ENCODE measurements at places on chromosomes 11 and 22.

DNA sequence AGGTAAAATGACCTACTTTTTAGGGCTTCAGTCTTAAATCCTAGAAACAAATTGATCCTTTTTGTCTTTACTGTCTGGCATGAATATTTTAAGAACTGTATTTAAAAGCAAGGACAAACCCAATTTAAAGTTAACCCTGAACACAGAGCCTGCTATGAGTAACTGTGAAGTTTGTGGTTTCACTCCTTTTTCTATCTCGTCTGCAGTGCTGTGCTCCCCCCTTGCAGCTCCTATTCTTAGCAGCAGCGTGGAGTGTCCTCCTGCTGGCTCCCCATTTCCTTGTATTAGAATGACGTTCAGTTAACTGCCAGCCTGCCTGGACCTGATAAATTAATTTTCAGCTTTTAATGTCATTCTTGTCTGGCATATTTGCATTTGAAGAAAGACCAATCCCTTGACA lies 40.0 kb upstream of the LRRC4C start:
- DNase-seq, result no peak

DNA sequence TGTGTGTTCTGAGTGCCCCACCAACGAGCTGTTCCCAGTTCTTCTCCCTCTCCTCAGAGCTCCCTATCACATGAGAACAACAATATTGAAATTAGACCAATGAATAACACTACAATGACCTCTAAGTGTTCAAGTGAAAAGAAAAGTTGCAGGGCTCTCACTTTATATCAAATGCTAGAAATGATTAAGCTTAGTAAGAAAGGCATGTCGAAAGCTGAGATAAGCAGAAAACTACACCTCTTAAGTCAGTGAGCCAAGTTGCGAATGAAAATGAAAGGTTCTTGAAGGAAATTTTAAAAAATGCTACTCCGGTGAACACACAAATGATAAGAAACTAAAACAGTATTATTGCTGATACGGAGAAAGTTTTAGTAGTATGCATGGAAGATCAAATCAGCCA lies 199.8 kb downstream of the GUCY1A2 start:
- DNase-seq, result no peak

DNA sequence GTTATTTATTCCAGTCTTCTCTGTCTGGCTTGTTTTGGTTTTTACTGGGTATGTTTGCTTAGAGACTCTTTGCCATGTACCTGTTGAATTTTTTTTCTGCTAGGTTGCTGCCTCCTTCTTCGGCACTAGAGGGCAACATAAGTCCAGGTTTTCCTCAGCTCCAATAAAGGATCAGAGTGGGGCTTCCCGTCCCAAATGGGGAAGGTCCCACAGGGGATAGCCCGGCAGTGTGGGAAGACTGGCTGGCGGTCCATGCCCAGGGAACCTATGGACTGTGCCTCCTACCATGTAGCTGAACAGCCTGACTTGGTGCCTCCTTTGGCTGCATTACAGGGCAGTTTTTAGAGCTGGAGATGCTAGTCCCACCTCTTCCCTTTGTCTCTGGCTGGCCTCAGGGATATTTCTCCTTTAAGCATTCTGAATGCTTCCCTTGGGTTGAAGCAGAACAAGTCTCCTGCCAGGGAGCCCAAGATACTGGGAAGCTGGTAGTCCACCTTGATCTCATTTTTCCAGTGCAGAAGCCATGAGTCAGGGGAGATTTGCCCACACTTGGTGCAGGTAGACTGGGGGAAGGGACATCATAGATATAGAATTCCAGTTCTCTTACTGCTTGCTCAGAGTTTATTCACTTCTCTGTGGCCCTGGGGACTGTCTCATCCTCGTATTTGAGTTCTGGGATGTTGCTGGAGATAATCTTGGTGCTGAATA lies 60.2 kb downstream of the BRD1 start:
- peak; percentile 62 for DNase-seq

DNA sequence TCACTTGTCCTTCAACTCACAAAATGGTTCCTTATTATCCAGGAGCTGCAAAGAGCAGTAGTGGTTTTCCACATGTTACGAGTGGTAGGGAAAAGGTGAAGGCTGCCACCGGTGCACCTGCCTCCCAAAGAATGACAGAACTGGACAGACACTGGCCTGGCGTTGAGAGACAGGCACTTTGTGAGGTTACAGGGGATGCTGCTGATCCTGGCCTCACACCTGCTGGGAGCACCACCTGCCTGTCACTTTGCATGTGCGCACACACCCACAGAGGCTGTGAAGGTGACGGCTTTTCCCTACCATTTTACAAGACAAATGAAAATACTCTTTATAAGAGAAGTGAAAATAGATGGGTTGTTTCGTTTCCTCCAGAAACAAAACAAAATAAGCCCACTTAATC lies 175.3 kb upstream of the B3GAT1 start:
- no peak for DNase-seq

DNA sequence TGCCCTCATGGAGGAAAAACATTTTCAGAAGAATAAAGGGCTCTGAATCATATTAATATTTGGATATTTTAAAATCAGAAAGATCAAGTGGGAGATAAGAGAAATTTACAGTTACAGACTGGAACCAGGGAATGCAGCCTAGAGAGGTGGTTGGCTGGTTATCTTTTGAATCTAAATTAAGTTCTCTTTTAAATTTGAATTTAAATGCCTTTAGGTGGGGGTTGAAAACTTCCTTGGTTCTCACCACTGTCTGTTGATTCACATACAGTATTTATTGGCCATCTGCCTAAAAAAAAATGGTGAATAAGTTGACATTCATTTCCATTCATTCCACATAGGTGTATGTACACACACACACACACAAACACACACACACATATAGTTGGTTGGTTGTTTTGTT lies 35.7 kb upstream of the PTPRJ start:
- no peak for DNase-seq

DNA sequence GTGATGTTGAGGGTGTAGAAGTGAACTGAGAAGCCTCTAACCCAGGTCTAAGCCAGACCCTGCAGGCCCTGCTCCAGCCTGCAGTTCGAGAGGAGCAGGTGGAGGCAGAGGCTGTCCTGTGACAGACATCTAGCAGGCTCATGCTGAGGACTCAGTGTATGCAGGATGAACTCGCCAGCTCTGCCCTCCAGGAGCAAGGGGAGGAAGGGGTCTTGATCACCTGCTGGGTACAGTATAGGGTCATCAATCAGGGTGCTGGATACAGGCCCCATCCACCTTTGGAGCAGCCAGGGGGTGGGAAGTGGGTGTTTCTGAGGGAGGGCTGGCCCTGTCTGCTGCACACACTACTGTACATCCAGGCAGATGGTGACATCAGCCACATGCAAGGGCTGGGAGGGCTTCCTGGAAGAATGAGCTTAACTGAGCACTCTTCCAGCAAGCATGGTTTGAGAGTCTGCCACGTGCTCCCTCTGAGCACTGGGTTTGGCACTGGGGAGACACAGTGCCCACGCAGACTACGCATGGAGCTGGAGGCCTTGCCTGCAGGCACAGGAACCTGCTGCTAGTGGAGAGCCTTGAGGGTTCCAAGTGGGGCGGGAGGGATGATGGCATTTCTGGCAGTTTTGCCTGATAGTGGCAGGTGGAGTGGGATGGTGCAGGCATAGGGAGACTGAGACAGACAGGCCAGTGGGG lies 9.2 kb downstream of the MAPK8IP1 start:
- DNase-seq, result no peak

DNA sequence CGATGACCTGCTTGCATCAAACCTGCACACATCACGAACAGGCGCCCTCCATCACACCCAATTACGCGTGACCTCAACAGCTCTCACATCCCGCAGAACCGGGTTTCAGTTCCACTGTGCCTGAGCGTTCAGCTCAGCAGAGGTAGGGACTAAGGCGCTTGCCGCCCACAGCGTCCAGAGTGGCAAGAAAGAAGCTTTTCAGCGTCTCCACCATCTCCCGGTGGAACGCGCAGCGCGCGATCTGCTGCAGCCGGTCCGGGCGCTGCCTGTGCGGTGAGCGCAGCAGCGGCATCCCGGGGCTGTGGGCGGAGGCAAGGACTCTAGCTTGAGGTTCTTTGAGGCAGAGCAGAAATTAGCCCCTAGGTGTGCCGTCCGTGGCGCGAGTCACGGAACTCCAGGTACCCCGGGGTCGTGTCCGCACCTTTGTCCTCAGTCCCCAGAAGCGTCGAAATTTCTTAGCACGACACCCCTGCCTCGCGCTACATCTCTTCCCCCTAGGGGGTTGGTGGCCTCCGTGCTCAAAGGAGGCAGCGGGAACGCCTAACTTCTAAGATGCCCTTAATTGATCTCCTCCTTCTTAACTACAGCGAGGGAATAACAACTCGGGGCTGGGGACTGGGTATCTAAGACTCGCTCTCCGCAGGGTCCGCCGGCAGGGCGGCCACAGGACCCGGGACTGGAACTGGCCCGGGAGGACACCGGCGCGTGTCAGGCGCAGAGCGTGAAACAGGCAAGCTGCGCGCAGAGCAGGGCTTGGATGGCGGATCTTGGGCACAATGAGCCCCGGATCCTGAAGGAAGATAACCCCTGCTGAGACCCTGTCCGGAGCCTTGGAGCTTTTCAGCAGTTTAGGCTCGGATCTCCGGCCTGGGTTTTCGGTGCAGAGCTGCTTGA lies 1.7 kb upstream of the CALCA start:
- DNase-seq, result no peak

DNA sequence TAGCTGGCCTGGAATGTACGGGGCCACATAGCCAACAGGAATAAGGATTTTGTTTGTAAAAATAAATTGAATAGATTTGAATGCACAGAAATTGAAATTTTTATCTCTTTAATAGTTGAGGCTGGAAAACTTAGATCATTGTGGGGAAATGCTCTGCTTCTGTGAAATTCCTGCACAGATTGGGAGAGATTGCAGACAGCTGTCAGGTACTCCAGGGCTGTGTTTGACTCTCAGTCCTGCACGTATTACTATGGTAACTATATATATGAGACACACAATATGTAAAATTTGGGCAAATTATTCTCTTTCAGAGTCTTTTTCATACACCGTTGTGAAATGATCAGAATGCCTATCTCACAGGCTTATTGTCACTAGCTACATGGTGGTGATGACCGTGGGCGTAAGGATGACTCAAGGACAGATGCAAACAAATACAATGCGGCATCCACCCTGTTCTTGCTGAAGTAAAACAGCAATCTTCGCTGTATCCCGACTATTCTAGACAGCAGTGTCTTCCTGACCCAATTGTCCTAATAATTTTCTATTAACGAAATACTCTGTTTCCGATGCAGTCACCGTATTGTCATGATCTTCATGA lies 79.4 kb downstream of the ZC3H12C start:
- DNase-seq, result no peak

DNA sequence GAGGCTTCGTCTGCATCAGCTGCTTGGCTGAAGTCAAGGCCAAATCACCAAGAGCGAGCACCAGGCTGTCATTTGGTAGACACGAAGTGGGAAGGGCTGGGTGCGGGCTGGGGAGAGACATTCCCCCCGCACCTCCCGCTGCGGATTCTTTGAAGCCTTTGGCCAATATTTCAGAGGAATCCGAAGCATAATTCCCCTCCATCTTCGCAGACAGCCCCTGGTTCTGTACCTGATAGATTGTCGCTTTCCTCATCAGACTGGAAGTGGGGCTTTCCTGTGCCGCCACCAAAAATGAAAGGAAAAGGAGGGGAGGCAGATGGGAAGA lies 15.3 kb downstream of the BLID start:
- no peak for DNase-seq

DNA sequence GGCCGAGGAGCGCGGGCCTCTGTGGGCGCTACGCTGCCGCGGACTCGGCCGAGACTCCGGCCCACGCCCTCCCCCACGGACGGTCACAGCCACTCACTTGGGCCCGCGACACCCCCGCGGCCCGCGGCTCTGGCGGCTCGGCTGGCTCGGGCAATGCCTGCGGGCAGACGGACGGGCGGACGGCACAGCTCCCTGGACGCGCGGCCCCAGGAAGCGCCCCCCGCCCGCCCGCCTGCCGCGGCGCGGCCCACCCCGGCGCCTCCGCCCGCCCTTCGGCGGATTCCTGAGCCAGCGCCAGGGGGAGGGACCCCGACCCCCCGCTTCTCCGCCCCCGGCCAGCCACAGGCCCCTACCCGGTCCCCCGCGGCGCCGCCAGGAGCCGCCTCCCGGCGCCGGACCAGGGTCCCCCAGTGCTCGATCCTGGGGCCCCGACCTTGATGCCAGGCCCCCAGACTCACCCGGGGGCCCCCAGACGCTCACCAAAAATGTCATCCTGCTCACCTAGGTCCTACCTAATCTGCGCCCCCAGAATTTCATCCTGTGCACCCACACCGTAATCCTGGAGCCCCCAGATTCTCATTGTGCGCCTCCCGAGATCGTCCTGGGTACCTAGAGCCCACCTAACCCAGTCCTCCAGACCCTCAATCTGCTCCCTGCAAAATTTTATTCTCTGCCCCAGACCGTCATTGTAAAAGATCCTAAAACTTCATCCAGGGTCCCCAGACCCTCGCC lies at the start of gene EFEMP2:
Gene EFEMP2 (minus strand): TSS at position 215 of the 732 bp plus-strand sequence. CDS start 446 bp downstream, outside the sequence.
- DNase-seq, result no peak

GRCh38 chr11:108069947-108070346 lies 51.4 kb upstream of the ACAT1 start:
- DNase-seq, result no peak

DNA sequence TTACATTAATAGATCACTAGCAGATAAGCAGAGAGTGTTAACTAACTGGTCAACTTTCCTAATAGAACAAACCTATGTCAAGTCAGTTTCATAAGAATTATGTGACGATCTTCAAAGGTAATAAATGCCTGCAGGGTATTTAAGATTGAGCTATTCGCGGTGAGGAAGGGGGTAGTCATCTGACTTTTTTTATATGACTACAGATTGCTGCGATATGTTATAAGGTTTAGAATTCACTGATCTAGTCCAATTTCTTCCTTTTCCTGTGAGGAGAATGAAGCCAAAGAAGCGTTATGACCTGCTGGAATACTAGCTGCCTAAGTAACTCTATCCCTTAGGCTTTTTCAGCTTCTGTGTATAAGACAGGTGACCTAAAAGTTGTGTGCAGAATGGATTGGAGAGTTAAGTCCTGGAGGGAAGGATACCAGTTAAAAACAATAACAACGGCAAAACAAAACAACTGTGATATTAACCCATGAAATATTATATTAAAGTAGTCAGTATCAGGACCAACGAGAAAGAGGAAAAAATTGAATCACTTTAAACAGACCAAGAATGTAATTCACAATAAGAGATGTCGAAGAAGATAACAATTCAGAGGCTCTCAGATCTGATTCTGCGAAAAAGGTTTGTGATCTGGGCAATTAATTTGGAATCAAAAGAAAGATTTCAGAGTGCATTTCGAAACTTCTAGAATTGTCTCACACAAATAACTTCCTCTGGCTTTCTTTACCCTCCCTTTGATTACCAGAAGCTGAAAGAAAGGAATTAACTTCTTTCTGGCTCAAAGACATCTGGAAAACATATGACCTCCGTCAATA lies 630 bp downstream of the CASP4 start:
- DNase-seq, result no peak

DNA sequence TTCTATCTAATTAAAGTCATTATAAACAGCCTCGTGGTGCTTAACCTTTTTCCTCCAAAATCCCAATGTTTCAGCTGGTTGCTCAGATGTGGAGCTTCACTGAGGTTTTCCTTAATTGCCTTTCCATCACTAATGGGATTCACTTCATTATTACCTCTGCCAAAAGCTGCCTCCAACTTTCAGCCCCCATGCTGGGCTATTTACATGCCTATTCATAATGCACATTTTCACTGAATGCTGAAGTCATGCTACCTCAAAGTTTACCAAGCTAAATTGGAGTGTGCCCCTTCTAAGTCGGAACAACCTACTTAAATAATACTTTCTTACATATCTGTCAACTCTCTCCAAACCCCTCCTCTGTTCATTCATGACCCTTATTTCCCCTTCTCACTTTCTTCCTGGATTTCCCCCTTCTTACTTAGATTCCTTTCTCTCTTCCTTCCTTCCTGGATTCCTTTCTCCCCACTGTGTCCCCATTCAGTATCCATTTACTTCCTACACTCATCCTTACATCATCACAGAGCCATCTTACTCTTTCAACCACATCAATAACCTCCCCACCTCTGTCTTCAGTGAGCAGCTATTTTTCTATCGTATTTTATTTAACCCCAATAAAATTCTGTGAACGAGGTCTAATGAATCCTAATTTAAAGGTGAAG lies 887.3 kb upstream of the TENM4 start:
- no peak for DNase-seq
